ENCODE measurements at places on chromosomes 4 and X. TPM values are rescaled to one million over a fixed set of nuclear protein-coding genes. Genes with fewer than 3 reads are reported as not detected.

DNA sequence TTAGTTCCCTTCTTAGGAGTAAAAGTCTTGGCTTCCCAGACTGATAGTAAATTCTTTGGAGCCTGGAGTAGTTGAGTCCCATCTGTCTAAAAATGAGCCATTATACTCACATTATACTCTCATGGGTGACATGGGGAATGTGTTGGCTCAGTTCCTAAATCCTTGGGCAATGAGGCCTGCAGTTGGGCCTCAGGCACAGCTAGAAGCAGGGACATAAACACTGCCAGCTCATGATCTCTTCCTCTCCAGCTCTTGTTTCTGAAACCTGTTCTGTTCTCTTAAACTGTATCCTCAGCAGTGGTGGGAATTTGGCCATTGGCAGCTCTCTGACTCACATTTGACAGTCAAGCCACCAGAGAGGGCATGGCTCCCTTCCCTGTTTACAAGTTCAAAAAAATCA is 212.5 kb downstream of the SPATA18 start:
- DNase-seq, result no peak

- DNase-seq, result no peak
Observed at GRCh38 chr4:89784686-89785231, 52.2 kb downstream of the SNCA start.

SPANXB1 gene
- total RNA-seq, result not detected

DNA sequence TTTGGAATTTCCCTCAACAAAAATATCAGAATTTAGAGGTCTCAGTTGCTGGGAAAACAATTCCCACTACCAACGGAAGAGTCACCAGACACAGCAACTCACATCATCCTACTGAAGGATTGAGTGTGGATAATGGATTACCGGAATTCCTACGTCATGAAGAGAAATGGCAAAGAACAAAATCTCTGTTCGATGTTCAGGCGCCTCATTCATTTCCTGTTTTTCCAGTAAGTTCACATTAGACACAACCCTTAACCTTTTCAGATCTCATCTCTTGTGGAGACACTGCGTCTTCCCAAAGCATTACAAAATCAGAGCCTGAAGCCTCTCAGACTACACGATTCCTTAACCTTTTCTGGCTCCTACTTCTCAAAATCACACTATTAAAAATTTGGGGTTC is 58.5 kb upstream of the CPEB2 start:
- no peak for DNase-seq

CYLC1 gene
- total RNA-seq, result not detected
